Smooth muscle cell of the coronary artery (primary cell): ENCODE measurements at places on chromosomes 3 and 15. TPM values are rescaled to one million over a fixed set of nuclear protein-coding genes. Genes with fewer than 3 reads are reported as not detected.

The P2RY1 gene
- total RNA-seq = 0.08 and 0.35 TPM in 2 replicates

The CRYGS gene
- total RNA-seq = 0.75 and 1.4 TPM in 2 replicates

The GLDN gene
- 1.7 and 16.6 TPM in 2 replicates for total RNA-seq

The DUOXA1 gene
- total RNA-seq = 0.59 TPM in 1 of 2 replicates, not detected in the other

The CD96 gene
- 0.08 TPM in 1 of 2 replicates, not detected in the other for total RNA-seq

The RTP4 gene
- 0.60 and 1.6 TPM in 2 replicates for total RNA-seq

The SLC22A14 gene
- total RNA-seq = 0.23 and 0.70 TPM in 2 replicates

The OR4F15 gene
- total RNA-seq = not detected in 2 replicates

The TBC1D23 gene
- total RNA-seq = 51.1 and 53.5 TPM in 2 replicates

The C3orf52 gene
- total RNA-seq = 1.2 and 6.2 TPM in 2 replicates

The FGF12 gene
- total RNA-seq = under 0.01 TPM in 1 of 2 replicates, not detected in the other

The ACOX2 gene
- total RNA-seq = 17.2 and 23.4 TPM in 2 replicates

The FILIP1L gene
- total RNA-seq = 8.5 and 29.8 TPM in 2 replicates

The TMEM207 gene
- not detected in 2 replicates for total RNA-seq

The SCAP gene
- 44.9 and 99.7 TPM in 2 replicates for total RNA-seq

The PRR20G gene
- total RNA-seq = not detected in 2 replicates

The IQCF5 gene
- total RNA-seq = not detected in 2 replicates

The CHAC1 gene
- total RNA-seq = 5.7 and 31.8 TPM in 2 replicates

The SYNM gene
- total RNA-seq = 2.4 and 8.9 TPM in 2 replicates

The RRP9 gene
- 24.2 and 38.8 TPM in 2 replicates for total RNA-seq

The MEGF11 gene
- not detected in 2 replicates for total RNA-seq

The GPR149 gene
- not detected in 2 replicates for total RNA-seq

The DUOXA2 gene
- total RNA-seq = not detected in 2 replicates

The DISP2 gene
- total RNA-seq = under 0.01 and 0.12 TPM in 2 replicates

The PCLAF gene
- total RNA-seq = 0.35 and 11.4 TPM in 2 replicates
